ENCODE measurements at places on chromosomes 3 and 15. TPM values are rescaled to one million over a fixed set of nuclear protein-coding genes. Genes with fewer than 3 reads are reported as not detected.

Gene LXN
- 2.1 TPM for total RNA-seq

Gene ZNF774
- total RNA-seq = 0.22 TPM

- no peaks in the 10 kb centered on the region for H3K4me1 ChIP-seq
- H3K27me3 ChIP-seq = no peaks in the 10 kb centered on the region
- no peaks in the 10 kb centered on the region for H3K36me3 ChIP-seq
- no peak for DNase-seq
- no peak overlapping the region for H3K27ac ChIP-seq
Measured at GRCh38 chr3:10928961-10929471, 63.5 kb upstream of the SLC6A1 start.

GRCh38 chr3:98013411-98014267 lies 21.5 kb downstream of the GABRR3 start:
- no peaks in the 10 kb centered on the region for H3K36me3 ChIP-seq
- no peaks in the 10 kb centered on the region for H3K4me1 ChIP-seq
- no peak overlapping the region for H3K27ac ChIP-seq
- no peak overlapping the region for H3K4me3 ChIP-seq
- DNase-seq = no peak
- H3K27me3 ChIP-seq = no peaks in the 10 kb centered on the region

GRCh38 chr3:176632925-176633324 lies 564.4 kb downstream of the TBL1XR1 start:
- no peak overlapping the region for H3K4me3 ChIP-seq
- H3K27me3 ChIP-seq = no peaks in the 10 kb centered on the region
- H3K4me1 ChIP-seq = no peaks in the 10 kb centered on the region
- no peaks in the 10 kb centered on the region for H3K36me3 ChIP-seq

GRCh38 chr15:69128667-69129311 lies 31.6 kb upstream of the GLCE start:
- no peak overlapping the region for H3K4me3 ChIP-seq
- no peak overlapping the region for H3K27ac ChIP-seq
- H3K36me3 ChIP-seq = no peaks in the 10 kb centered on the region
- no peak for DNase-seq
- H3K27me3 ChIP-seq = no peaks in the 10 kb centered on the region

DNA sequence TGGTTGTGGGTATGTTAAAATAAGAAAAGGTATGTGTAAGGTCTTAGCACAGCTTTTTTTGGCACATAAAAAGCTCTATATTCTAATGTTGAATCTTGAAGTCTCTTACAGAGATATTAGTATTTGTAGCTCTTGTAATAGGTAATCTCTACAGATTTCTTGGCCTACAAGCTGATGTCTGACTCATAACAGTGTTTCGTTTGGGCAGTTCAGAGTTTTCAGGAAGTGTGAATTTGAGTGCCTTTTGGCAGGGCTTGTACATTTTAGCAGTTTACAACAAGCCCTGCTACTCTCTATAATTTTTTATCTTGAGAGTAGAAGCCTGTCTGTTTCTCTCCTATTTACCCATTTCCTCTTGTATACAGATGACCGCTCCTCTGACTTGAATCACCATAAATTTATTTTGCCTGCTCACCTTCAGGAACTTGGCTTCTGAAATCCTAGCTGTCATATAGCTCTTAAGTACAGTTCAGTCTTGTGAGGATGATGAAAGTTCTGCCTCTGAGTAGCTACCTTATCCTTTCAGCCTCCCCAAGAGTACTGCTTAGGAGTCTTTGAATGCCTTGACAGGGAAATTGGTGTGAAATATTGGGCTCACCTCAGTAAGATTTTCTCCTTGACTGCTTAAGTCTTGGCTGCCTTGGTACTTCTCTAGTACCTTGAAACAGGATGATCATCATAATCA lies 419.9 kb upstream of the RARB start:
- no peak overlapping the region for H3K4me3 ChIP-seq
- H3K36me3 ChIP-seq = no peaks in the 10 kb centered on the region
- no peaks in the 10 kb centered on the region for H3K27me3 ChIP-seq
- H3K27ac ChIP-seq = no peak overlapping the region
- DNase-seq = no peak
- no peaks in the 10 kb centered on the region for H3K4me1 ChIP-seq

DNA sequence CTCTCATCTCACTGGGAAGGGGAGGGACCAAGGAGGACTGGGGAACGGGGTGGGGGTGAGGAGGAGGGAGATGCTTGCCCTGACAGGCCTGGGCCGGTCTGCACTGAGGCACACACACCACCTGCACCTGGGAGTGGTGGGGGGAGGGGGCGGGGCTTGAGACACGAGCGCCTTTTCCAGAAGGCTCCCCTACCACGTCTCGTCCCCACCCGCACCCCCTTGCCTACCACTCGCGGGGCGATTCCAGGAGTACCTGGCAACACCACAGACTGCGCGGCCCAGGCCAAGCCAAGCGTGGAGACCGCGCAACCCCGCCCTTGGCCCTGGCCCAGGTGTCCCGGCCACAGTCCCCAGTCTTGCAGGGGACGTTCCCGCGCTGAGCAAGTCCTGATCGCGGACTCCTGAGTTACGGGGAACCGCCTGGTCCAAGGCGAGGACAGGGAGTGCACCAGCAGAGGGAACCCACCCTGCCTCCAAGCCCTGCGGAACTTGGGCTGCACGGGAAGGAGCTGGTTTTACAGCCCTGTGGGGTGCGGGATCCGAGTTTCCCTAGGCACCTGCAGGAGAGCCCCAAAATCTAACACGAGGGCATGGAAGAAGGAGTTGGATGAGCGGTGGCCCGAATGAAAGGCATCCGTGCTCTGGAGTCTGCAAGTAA lies 68.1 kb upstream of the SH3GL3 start:
- DNase-seq = no peak
- no peak overlapping the region for H3K27ac ChIP-seq
- no peaks in the 10 kb centered on the region for H3K27me3 ChIP-seq
- H3K4me1 ChIP-seq = no peaks in the 10 kb centered on the region
- H3K4me3 ChIP-seq = no peak overlapping the region
- no peaks in the 10 kb centered on the region for H3K36me3 ChIP-seq

- H3K27ac ChIP-seq = no peak overlapping the region
- no peaks in the 10 kb centered on the region for H3K4me1 ChIP-seq
- DNase-seq = no peak
- no peaks in the 10 kb centered on the region for H3K36me3 ChIP-seq
Measured at GRCh38 chr3:111750278-111750884, 108.7 kb upstream of the PHLDB2 start.

GRCh38 chr15:59063042-59063441 lies 41.9 kb upstream of the CCNB2 start:
- no peaks in the 10 kb centered on the region for H3K27me3 ChIP-seq
- no peak for DNase-seq
- no peak overlapping the region for H3K27ac ChIP-seq
- H3K4me3 ChIP-seq = no peak overlapping the region
- H3K4me1 ChIP-seq = no peaks in the 10 kb centered on the region

DNA sequence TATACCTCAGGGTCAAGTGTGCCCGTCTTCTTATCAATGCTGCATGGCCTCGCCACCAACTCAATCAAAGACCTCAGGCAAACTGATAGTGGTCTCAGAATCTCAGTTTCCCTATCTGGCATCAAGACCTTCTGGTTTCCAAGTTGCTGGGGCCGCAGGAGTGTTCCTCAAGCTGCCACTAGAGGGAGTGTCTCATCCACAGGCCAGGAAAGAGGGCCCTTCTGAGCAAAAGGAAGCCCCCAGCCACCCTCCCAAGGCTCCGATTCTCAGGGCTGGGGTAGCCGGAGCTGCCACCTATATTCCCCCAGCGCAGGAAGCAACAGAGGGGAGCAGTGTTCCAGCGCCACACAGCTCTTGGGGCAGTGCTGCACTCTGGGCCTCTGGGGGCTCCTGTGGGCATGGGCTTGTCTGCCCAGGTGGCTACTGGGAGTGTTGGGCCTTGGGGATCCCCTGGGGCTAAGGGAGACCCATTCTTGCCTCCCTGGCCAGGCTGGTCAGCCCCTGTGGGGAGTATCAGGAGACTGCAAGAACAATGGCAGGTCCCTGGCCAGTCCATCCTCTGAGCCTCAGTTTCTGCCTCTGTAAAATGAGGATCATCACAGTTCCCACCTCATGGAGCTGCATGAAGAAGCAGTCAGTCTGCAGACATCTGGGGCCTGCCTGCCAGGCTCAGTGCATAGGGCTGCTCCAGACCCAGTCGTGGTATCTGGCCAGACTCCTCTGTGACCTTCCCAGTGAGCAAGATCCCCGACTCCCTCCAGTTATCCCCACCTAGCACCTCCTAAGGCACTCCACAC lies 23.4 kb upstream of the SEC13 start:
- no peaks in the 10 kb centered on the region for H3K27me3 ChIP-seq
- H3K27ac ChIP-seq = no peak overlapping the region
- H3K4me1 ChIP-seq = no peaks in the 10 kb centered on the region

All from naive thymus-derived CD4-positive, alpha-beta T cell (primary cell).